Umbilical cord (tissue), 2 donors: ENCODE measurements at places on chromosomes 5 and 9.

DNA sequence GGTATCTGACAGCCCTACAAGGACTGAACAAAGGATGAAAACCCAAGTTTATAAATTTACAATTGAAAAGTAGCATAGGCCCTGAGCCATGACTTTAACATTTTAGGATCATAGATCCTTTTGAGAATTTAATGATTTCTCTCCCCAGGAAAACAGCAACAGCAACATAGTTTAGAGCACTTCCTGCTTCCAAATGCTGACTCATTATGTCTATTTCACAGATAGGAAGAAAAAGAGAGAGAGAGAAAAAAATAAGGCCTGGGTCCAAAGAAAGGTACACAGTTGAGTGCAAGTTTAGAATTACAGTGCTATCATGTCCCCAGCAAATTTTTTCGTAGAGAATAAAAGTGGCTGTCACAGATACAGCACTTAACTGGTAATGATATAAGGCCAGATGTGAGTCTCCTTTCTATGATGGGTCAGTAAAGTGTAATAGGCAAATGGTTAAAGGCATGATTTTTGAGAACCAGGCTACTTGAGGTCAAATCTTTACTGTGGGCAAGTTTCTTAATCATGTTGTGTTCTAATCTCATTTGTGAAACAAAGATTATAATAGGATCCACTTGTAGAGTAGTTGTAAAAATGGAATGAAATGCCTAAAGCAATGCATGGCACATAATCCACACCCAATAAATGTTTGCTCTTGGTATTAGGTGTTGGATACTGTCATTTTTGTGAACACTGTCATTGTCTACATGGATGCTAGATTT, 12.3 kb upstream of the PPP2R2B start:
- no peak for DNase-seq

DNA sequence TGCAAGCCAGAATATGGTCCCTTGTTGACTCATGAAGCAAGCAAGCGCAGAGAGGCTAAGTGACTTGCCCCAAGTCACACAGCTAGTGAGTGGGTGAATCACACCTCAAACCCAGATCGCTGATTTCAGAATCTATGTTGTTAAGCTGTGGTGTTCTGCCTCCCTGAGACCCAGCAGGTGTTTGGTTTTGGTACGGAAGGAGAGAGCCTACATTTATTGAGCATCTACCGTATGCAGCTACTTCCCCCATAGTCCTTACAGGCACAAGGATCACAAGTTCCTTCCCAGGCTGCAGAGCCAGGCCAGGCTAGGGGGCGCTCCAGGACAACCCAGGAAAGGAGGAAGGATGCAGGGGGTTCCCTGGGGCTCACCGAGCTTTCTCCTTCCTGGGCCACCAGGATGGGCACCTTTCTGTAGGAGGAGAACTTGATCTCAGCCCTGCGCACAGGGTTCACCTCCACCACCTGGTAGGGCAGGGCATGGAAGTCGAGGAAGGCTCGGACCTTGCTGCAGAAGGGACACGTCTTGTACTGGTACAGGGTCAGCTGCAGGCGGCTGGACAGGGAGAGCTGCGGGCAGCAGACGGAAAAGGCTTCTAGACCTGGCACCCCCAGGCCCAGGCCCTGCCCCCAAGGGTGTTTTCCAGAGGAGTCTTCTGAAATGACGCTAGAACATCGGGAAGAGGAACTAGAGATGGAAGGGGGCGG, 2.5 kb downstream of the PTGES2 start:
- no peak for DNase-seq

DNA sequence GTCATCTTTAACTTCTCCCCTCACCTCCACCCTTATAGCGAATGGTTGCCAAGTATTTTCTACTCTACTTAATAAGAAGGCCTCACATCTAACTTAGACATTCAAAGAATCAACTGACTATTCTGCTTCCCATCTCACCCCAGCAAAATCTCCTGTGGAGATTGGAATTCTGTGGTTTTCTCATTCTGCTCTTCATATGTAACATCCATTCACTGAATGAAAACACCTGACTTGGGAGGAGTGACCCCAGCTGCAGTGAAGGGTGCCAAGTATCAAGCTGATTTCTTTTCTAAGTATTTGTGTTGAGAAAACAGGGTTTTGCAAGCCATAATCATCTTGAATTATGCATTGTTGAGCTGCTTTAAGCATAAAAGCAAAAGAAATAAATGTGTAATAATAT, 42.5 kb upstream of the TAF1L start:
- DNase-seq, result no peak

- no peak for DNase-seq
Observed at GRCh38 chr5:102772273-102772672, 17.2 kb downstream of the PAM start.

GRCh38 chr9:133916159-133916541, 76.0 kb downstream of the VAV2 start:
- DNase-seq, result no peak

DNA sequence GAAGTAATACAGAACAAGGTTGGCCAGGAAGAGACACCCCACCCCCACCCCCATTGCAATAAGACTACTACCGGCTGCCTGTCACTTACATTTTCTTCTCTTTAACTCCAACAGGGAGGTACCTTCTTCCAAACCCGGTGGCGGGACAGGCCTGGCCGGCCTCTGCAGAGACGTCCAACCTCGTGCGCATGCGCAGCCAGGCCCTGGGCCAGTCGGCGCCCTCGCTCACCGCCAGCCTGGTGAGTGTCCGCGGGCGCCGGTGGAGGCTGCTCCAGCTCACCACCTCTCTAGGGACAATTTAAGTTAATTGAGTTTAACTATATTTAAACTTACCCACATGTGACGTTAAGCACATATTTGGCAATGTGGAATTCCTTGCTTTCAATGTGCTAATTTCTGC, 192.4 kb downstream of the MAST4 start:
- no peak for DNase-seq

DNA sequence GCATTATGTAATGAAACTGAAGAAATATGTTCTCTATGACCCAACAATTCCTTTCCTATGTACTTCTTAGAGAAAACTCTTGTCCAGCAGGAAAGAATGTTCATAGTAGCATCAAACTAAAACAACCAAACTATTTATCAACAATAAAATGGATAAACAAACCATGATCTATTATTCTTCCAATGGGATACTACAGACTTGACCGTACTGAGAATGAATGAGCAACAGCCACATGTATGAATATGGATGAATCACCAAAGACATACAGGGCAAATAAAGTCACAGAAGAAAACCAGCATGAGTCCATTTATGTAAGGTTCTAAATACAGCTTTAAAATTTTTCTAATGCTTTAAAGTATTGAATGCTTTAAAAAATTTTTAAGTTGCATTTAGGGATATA, 73.6 kb upstream of the SUSD1 start:
- DNase-seq, result no peak

DNA sequence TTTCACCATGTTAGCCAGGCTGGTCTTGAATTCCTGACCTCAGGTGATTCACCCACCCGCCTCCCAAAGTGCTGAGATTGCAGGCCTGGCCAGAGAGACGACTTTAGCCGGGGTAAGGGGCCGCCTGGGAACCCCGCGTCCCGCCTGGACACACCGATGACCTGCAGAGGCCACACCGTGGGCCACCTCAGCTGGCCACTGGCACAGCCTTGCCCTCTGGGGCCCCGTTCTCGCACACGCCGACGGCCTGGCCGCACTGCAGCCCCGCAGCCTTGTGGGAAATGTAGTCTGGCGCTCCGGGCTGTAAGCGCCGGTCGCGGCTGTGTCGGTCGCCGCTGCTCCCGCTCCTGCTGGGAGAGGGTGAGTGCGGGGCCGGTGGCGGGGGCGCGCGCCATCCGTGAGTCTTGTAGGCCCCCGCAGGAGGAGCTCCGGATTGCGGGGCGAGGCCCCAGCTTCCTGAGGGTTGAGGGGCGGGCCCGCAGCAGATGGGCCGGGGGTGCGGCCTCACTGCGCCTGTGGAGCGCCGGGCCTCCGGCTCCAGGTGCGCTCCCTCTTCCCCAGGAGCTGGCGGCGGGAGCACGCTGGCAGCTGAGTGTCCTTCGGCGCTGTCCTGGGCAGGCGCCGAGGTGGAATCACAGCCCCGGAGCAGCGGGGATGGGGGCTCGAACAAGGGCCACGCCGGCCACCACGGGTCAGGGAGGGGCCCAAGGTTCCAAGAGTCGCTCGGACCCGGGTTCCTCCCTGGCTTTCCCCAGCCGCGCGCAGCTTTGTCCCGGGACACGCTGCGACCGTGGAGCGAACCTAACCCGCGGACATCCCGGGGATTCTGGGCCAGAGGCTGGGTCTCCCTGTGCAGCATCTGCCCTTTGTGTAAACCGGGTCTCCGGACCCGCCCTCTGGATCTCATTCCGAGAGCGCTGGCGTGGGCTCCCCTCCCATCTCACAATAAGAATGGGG, at the start of gene ZFP2:
TSS of gene ZFP2 (plus strand) at position 299 of the 957 bp plus-strand sequence. CDS start 35,401 bp downstream, outside the sequence.
- peak; percentile 79 for DNase-seq

DNA sequence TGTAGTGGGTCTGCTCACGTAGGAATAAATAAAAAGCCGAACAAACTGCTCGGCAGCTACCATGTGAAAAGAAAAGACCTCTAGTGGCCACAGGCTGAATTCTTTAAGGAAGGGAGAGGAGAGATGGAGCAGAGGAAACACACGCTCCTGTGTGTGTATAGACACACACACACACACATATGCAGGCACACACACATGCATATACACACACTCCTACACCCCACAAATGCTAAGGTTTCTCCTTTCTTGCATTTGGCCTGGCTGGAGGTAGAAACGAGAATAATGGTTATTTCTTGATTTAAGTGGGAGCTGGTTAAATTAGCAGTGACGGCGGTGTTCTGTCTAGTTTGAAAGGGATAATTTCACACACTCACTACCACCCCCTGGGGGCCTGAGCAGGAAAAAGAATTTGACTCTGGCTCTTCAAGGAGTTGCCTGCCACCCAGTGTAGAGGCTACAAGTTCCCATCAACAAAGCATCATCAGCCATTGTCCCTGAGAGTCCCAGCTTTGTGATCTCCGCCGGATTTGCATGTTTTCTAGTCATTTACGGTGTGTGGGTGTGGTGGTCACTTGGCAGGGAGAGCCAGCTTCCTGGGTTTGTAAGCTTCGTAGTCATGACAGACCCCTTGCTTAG, at the start of gene INSYN2B:
TSS of gene INSYN2B (minus strand) at position 78 of the 636 bp plus-strand sequence. CDS start 96,597 bp downstream, outside the sequence.
- peak; percentile 89 for DNase-seq

GRCh38 chr9:88979021-88979420, 12.2 kb upstream of the S1PR3 start:
- no peak for DNase-seq

DNA sequence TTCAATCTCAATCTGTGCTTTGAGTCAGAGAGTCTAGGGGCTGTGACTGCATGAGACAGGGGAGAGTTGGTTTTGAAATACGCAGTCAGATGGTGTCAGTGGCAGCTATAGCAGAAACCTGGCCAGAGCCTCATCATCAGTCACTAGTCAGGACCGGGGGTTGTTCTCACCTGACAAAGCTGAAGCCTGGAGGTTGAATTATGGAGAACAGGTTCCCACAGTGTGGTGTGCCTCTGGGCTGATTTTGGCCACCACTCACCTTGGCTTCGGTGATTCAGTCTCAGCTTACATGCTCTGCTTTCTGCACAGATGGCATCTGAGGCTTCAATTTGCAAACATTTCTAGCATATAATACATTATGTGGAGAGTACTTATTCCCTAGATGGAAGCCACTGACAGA, 387.3 kb downstream of the YTHDC2 start:
- DNase-seq, result no peak

- no peak for DNase-seq
Observed at GRCh38 chr5:109878887-109879286, 189.2 kb downstream of the MAN2A1 start.

GRCh38 chr9:127207734-127208410, 56.7 kb upstream of the GARNL3 start:
- DNase-seq, result no peak

DNA sequence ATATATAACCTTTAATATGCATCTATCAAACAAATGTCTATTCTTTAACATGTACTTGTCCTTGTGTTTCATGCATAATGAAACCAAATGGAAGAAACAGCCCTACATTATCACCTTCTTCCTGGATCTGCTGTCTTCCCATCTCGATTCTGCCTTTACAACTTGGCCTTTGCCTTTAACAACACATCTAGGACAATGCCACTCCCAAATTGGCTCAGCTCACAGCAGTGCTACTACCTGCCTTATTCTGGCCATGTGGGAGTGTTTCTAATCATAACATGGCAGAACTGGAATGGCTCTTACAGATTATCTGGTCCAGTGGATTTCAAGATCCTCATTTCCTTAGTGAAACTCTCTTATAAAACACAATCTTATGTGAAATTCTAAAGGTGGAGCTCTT, 176.5 kb downstream of the CARTPT start:
- DNase-seq, result no peak

DNA sequence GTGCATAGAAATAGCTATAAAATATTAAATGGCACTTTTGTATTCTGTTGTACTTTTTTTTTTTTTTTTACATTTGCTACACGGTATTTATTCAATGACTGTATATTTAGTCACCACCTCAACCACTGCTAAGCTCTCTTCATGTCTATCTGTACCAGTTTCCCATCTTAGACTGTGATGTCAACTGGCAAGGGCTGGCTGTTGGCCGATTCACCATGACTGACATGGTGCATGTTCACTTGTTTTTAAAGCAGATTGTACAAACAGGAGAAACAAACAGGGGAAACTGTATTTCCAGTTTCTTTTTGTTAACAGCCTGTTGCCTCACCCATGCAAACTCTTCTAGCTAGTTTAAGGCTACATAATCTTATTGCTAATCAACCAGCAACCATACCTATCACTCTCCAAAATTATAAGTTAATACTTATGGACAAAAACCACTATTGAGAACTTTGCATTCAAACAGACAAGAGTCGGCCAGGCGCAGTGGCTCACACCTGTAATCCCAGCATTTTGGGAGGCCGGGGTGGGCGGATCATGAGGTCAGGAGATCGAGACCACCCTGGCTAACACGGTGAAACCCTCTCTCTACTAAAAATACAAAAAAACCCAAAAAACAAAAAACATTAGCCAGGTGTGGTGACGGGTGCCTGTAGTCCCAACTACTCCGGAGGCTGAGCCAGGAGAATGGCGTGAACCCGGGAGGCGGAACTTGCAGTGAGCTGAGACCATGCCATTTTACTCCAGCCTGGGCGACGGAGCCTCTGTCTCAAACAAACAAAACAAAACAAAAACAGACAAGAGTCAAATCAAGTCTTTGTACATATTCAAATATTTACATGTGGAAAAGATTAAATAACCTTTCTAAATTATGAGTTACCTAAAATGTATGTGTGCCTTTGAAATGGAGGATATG, 13.2 kb downstream of the ZFAND5 start:
- no peak for DNase-seq

- DNase-seq, result no peak
Observed at GRCh38 chr9:89752154-89752553, 147.3 kb downstream of the GADD45G start.

- no peak for DNase-seq
Observed at GRCh38 chr5:150780187-150780692, 1.7 kb downstream of the SMIM3 start.

DNA sequence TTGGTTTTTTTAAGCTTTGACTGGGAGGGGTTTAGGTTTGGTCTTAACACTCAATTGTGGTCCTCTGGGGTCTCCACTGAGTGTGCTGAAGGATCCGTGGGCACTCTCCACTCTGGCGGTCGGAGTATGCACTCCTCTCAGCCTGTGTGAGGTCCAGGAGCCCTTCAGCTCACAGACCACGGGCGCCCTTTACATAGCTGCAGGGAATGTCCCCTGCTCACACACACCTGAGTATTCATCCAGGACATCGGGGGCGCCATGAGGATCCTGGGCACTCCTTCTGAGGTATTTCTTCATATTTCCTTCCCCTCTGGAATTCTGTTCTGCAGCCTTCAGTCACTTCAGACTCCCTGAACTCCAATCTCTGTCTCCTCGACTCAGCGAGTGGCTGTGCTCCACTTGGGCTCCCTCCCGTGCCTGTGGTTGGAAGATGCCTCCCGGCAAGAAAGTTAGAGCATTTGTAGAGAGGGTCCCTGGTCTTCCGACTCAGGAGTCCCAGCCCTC, 12.5 kb downstream of the TRIP13 start:
- no peak for DNase-seq
